ENCODE measurements at places on chromosomes 6 and 20.

- no peak for DNase-seq
These were observed 103.4 kb upstream of the FRMD1 start for GRCh38 chr6:168182366-168182765.

GRCh38 chr6:133917781-133918180 lies 28.9 kb downstream of the TCF21 start:
- DNase-seq: no peak

DNA sequence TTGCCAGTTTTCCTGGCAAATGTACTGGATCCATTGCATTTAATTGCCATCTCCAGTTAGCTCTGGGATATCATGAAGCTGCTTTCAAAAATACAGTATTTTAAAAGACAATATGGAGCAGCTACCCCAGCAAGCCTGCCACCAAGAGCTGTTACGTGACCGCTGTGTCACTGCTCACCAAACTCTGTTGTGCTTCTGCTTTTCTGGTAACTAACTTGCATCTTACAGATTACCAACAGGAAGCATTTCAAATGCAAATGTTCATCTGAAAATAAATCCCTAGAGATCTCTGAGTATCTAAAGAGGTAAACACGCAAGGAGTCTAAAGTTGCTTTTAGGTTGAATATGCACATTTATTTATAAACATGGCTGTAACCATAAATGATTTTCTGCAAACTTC lies 1008.3 kb downstream of the KIF16B start:
- no peak for DNase-seq

DNA sequence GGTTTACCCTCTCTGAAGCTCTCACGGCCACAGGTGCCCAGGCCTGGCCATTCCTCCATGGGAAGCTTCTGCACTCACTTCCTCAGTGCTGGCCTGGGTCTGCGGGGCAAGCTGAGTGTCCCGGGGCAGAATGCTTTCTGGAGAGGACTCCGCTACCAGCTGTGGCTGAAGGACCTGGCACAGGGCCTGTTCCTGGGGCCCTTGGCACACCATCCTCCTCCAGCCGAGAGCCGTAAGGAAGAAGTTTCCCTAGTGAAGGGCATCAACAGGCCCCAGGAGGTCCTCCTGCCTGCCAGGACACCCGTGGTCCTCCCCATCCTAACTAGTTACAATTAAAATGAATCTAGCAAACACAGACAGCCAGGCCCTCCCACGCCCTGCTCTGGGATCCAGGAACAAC lies 14.0 kb upstream of the KCNK15 start:
- DNase-seq: no peak

GRCh38 chr6:127854009-127854408 lies 46.8 kb downstream of the THEMIS start:
- DNase-seq: no peak

DNA sequence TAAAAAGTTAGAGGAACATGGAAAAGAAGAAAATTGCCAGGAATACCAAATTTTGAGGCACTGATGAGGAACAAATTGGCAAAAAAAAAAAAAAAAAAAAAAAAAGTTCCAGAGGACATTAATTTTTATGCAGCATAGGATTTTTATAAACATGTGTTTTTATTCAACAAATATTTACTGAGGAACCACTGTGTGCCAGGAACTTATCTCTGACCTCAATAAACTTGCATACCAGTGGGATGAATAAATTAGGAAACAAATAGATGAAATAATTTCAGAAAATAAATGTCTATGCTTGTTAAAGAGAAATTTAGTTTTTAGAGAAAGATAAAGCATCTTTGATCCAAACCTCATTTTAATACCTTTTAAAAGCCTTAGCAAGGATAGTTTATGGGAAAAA lies 175.1 kb downstream of the PDE10A start:
- no peak for DNase-seq
